ENCODE measurements at places on chromosomes 12 and 14.

DNA sequence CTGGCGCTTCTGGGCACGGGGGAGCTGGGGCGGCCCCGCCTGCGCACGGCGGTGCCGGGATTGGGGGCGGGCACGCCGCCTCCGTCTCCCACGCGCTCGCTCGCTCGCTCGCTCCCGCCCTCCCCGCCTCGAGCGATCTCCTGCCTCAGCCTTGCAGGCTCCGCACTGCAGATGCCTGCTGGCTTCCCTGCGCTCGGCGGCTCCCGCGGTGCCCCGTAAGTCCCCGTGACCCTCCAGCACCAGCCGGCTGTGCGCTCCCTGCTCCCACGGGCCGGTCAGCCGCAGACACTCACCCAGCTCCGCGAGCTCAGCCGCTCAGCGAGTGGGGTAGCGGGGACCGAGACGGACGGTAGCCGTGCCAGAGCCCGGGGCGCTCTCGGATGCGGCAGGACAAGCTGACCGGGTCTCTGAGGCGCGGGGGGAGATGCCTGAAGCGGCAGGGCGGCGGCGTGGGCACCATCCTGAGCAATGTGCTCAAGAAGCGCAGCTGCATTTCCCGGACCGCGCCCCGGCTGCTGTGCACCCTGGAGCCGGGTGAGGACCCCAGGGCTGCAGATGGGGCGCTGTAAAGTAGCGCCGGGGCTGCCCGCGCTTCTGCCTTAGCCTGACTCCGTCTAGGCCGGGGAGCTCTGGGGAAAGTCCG, at the start of gene TBC1D30:
TBC1D30 (plus strand) TSS at position 148 of the 643 bp plus-strand sequence; CDS start at position 381, 233 bp downstream.
- DNase-seq: no peak

DNA sequence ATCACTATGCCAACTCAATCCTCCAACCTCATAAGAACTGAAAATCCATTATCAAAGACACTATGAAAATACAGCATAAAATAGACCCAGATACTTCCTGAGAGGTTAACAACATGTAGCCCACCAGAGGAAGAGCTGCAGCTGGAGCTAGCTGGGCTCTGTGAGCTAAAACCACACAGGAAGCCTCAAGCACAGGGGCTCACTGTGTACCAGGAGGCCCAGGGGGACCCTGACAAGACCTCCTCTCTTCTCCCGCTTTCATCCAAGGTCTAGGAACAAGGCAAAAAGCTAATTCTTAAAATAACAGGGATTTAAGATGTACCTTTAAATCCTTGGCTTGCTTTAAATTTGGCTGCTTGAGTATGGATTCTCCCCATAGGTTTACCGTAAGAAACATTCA, 53.6 kb downstream of the EIF2S3B start:
- DNase-seq: no peak

GRCh38 chr14:95222151-95222631, 64.9 kb upstream of the DICER1 start:
- no peak for DNase-seq

- no peak for DNase-seq
Observed at GRCh38 chr14:50353126-50353525, 41.0 kb downstream of the DMAC2L start.

GRCh38 chr12:88299567-88300101, 157.5 kb downstream of the TMTC3 start:
- peak; percentile 78 for DNase-seq

DNA sequence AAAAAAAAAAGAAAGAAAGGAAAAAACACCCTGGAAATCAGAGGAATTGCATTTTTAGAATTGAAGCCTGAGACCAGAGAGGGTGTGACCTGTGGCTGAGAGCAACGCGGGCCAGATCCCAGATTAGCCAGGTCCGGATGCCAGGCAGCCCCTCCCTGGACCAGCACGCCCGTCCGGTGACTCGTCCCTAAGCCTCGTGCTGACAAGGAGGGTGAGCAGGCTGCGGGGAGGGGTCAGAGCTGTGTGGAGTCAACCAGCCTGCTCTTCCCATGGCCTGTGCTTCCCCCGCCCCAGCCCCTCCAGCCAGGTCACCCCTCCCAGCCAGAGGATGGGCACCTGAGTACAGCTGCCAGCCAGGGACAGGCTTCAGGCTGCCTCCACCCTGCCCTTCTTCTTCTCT, 4.2 kb upstream of the KLC1 start:
- peak; percentile 41 for DNase-seq

DNA sequence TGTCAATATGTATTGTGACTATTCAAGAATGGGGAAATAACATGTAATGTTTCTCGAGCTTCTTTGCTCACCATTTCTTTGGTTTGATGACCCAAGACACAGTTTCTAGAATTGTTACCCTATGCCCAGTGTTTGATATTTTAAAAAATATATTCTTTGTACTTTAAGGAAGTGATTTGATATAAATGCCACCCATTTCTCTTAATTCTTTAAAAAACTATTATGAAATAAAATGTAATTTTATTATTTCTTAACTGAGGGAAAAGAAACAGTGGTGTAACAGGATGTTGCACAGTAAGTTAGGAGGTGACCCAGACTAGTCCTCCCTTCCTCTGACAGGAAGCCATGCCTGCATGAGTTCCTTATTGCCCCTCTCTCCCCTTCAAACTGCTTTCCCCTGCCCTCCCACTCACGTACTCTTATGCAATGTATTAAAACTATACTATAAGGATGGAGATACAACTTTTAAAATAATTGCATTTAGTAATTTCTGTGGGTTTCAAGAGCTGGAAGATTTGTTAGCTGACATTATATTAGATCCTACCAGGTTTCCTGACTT, 279.4 kb downstream of the TMTC2 start:
- DNase-seq: no peak

DNA sequence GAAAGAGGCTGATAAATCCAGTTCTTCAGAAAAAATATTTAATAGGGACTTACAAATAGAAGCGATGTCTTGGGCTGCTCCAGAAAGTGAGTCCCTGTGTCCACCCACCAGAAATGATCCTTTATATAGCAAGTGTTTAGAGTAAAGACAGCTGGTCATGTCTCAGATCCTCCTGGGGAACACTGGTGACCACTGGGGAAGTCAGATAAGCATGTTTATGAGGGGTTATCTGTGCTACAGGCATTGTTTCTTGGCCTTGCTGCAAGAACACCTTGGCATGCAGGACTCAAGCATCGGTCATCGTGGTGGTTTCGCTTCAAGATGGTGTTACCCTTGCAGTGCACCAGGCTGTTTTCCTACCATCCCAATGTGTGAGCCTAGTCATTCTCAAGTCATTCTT, 27.2 kb downstream of the CPM start:
- DNase-seq: no peak

- no peak for DNase-seq
Observed at GRCh38 chr12:111384596-111384995, 15.7 kb upstream of the PHETA1 start.

- no peak for DNase-seq
Observed at GRCh38 chr12:120856980-120857379, 47.2 kb downstream of the SPPL3 start.

GRCh38 chr14:21103411-21103709, 2.5 kb downstream of the TMEM253 start:
- DNase-seq: no peak

DNA sequence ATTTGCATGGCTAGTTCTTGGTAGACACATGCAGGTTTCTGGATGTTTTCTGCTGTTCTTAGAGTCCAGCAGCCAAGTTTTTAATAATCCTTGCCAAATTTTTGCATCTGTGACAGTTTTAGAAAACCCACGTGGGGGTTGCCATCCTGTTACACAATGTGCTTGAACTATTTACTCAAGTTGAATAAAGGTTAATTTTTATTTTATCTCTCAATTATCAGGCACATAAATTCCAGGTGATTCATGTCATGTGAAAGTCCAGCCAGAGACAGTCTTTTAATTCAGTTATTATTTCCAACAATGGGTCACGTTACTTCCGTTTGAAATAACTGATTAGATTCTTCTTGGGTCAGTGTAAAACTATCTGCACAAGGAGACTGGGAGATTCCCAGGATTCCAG, 15.7 kb downstream of the MYRFL start:
- no peak for DNase-seq

DNA sequence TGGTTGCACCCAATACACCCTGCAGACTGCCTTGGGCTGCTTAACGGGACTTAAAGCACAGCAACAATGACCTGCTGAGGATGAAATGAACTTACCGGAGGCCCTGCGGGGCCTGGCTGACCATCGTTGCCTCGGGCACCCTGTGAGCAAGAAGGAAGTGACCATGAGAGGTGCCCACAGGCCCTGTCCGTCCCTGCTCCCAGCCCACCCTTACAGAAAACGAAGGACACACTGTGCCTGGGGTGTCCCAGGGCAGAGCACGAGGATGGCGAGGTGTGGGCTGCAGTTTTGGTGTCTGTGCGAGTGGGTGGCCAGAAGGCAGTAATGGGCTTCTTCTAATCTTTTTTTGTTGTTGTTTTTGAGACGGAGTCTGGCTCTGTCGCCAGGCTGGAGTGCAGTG, 14.6 kb downstream of the COL2A1 start:
- no peak for DNase-seq

DNA sequence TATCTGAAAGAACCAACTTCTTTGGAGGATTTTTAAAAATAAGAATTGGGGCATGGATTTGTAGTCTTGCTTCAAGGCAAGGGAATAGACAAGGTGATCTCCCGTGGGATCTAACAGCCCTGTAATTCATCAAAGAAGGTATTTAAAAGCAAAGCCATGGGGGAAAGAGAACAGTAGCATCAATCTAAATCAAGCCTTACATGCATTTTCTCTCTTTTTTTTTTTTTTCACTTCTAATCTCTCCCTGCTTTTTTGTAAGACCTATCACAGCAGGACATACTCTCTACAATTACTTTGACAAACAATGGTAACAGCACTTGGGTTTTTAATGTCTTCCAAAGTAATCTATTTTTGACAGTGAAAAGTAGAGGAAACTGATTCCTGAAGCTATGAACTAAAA, 367.9 kb downstream of the PAWR start:
- DNase-seq: no peak

DNA sequence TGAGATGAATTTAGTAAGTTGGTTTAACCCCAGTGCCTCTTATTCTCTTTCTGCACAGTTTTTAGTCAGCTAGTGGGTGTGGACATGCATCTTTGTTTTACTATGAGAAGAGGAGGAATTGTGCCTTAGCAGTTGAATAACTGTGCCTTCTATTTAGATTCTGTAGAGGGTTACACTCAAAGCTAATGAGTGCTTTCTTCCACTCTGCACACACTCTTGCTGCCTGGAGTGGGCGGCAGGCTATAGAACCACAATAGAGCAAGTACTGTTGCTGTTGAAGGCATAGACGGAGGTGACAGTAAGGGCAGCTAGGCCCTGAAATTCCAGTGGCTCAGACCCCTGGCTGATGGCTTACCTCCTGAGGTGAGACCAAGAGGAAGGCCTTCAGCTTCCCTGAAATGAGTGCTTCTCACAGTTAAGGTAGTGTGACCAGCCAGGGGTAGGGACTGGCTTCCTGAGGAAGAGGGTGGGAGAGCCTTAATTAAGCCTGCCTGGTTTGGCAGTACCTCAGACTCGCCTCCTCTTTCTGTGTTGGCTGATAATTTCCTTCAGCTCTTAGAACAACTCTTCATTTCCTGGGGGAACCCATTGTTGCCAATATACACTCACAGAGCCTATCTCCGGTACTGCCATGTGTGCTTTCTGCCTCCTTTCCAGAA, 24.7 kb downstream of the SUSD6 start:
- DNase-seq: no peak

All from HFF-Myc (cell line).